Kidney epithelial cell (primary cell): ENCODE measurements at places on chromosomes 1 and 21.

- no peak for DNase-seq
Measured at GRCh38 chr1:184929711-184930202, 44.6 kb downstream of the NIBAN1 start.

DNA sequence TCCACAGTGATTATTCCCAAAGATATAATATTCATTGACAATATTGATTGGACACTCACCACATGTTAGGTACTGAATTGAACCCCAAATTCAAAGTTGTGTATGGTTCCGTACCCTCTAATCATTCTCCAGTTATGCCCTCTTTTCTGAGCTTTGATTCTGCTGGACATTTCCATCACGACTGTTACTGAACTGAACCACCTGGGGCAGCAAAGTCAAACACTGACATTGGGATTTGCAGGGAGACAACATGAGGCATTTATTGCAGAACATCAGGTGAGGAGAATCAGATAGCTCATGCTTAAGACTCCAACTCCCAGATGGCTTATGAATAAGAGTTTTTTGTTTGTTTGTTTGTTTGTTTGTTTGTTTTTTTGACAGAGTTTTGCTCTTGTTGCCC is 420.9 kb downstream of the DISC1 start:
- no peak for DNase-seq

- no peak for DNase-seq
Measured at GRCh38 chr1:15224974-15225373, 22.0 kb upstream of the FHAD1 start.

GRCh38 chr1:100868364-100868995 is 26.2 kb downstream of the EXTL2 start:
- no peak for DNase-seq
